Epithelial cell of umbilical artery (primary cell): ENCODE measurements at places on chromosomes 1 and 21. TPM values are rescaled to one million over a fixed set of nuclear protein-coding genes. Genes with fewer than 3 reads are reported as not detected.

The DARS2 gene
- 26.0 and 27.8 TPM in 2 replicates for total RNA-seq

The VCAM1 gene
- 14.3 and 47.1 TPM in 2 replicates for total RNA-seq

The CCNL2 gene
- total RNA-seq: 82.2 and 111 TPM in 2 replicates

The COL9A2 gene
- total RNA-seq: under 0.01 and 0.61 TPM in 2 replicates

The PSRC1 gene
- 7.5 and 12.3 TPM in 2 replicates for total RNA-seq

The CLCA4 gene
- not detected in 2 replicates for total RNA-seq

The TTC39A gene
- 0.32 and 1.5 TPM in 2 replicates for total RNA-seq

The SLAMF9 gene
- not detected in 2 replicates for total RNA-seq

The NBPF6 gene
- total RNA-seq: not detected in 2 replicates
